ENCODE measurements at places on chromosomes 6 and 20. TPM values are rescaled to one million over a fixed set of nuclear protein-coding genes. Genes with fewer than 3 reads are reported as not detected.

APCDD1L gene
- under 0.01 TPM for total RNA-seq

AVP gene
- 81.3 TPM for total RNA-seq

DDO gene
- total RNA-seq, result 4.6 TPM

GRCh38 chr6:160966493-160967229, 24.9 kb upstream of the MAP3K4 start:
- no peak for DNase-seq

- DNase-seq, result no peak
These were observed 16.5 kb downstream of the MTHFD1L start for GRCh38 chr6:150881911-150882481.

DNA sequence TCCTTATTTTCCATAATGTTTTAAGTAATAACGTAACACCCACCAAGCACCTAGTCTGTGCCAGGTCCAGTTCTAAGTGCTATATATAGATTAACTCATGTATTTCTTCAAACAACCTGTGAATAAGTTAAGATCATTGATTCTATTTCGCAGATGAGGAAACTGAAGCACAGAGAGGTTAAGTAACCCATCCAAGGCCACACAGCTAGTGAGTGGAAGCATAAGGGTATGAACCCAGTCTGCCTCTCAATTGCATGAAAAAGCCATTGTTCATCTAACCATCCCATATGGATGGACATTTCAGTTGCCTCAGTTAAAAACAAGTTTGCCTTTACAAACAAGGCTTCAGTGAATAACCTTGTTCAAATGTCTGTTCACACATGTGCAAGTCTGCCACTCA, 20.8 kb downstream of the TGM6 start:
- DNase-seq, result no peak

GRCh38 chr6:35409245-35409644, 42.9 kb upstream of the FANCE start:
- no peak for DNase-seq

DNA sequence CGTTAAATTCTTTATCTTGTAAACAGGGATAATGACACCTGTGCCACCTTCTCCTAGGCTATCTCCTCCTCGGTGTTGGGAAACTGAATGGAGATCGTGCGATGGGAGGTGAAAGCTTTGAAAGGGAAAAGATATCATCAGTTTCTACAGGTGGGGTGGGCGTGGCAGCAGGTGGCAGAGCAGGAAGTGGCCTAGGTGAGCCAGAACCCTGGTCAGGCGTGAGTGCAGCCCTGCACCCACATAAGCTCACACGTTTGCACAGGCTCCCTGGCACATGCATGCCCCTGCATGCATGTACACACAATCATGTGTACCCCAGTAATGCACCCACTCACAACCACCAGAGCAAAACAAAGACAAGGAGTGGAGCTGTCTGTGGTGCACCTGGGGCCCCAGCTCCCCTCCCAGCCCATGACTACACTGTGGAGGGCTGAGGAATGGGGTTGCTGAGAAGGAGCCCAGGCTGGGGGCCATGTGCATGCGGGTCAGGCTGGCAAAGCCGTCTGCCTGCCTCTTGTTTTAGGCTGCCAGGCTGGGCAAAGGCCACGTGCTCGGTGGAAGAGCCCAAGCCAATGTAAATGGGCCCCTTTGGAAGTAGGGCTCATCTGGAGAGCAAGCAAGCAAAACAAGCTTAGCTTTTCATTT, 61.5 kb downstream of the TFAP2C start:
- DNase-seq, result no peak
